ENCODE measurements at places on chromosomes 2 and 18. TPM values are rescaled to one million over a fixed set of nuclear protein-coding genes. Genes with fewer than 3 reads are reported as not detected.

MC2R gene
- total RNA-seq = not detected

TMEM247 gene
- not detected for total RNA-seq

CFAP210 gene
- total RNA-seq = 6.0 TPM

UBE2E3 gene
- 123 TPM for total RNA-seq

ARHGAP28 gene
- total RNA-seq = 10.1 TPM

CPLX4 gene
- not detected for total RNA-seq

SERPINB4 gene
- total RNA-seq = not detected
